NCI-H2227 treated with DMSO at 0.1 percent for 48 hours (cell line): ENCODE measurements at places on chromosomes 12 and 14.

DNA sequence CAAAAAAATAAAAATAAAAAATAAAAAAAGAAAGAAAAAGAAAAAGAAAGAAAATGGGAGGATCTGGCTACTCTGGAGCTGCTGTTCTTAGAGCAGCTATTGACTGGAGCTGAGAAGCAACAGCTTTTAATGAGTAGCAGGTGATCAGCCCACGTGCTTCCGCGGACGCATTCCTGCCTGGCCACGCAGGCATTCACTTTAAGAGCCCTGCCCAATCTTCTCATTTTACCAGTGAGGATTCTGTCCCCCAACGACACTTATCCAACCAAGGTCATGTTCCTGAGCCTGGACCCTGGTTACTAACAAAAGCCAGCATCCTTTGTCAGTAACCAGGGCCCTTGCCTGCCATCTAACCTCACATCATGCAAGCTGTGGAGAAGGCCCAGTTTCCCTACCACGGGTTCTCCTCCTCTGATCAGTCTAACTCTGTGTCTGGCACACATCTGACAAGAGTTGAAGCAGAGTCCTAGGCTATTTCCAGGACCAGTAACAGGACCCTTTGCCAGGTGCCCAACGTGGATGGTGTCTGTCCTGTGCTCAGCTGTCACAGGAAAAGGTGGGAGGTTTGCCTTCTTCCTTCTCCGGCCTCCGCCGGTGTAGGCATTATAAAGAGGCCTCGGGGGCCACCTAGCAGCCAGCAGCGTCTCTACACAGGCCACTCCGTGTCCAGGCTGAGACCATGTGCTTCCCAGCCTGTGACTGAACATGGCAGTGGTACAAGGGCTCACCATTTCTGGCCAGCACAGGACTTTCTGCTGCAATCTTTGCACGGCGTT, 60.9 kb upstream of the GPATCH2L start:
- DNase-seq, result no peak

GRCh38 chr14:31854508-31855075, 222.5 kb upstream of the ARHGAP5 start:
- DNase-seq, result no peak

DNA sequence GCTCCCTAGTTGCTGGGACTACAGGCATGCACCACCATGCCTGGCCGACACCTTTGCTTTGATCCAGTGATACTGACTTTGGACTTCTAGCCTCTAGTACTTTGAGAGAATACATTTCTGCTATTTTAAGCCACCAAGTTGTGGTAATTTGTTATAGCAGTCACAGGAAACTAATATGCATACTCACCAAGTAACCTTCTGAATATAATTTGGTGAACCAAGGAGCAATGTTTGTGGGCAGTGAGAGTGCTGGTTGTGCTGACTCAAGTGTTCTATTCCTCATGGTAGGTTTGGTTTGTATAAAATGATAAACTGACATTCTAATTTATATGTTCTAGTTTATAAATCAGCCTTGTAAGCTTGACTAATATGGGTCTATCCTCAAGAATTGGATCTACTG, 42.4 kb upstream of the MMP19 start:
- no peak for DNase-seq

GRCh38 chr14:47020500-47020899, 368.9 kb upstream of the RPL10L start:
- DNase-seq, result no peak

GRCh38 chr12:19129122-19129485, 429 bp upstream of the PLEKHA5 start:
- DNase-seq, result no peak
